Adipocyte (in vitro differentiated cells): ENCODE measurements at places on chromosomes 6 and 20.

- peak; percentile 67 for DNase-seq
Observed at GRCh38 chr20:34150306-34151000, 38.4 kb upstream of the EIF2S2 start.

DNA sequence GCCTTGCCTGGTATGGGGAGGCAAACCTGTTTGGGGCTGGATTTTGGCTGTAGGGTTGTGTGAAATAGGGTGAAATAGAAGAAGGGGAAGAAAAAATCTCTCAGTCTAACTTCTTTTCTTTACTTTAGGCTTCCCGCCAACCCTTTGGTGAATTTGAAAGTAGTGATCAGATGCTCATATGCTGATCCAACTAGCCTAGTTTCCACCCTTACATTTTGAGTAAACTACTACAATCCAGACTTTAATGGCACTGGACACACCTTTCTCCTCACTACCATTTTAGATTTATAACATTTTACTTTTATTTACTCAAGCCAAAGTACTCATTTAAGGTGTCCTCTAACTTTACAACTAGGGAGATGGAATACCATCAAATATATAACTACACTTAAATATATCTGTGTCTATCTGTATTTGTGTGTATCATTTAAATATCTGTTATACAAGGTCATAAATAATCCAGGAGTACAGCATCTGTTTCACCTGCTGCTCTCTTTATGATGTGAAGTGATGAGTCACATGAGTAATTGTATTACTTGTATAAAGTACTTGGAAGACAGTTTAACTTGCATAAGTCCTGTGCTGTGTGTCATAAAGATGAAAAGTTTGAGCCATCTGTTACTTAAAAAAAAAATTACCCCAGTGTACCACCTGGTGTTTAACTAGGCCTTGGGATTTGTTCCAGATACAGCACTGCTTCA lies 172.1 kb downstream of the CDKAL1 start:
- DNase-seq, result no peak

DNA sequence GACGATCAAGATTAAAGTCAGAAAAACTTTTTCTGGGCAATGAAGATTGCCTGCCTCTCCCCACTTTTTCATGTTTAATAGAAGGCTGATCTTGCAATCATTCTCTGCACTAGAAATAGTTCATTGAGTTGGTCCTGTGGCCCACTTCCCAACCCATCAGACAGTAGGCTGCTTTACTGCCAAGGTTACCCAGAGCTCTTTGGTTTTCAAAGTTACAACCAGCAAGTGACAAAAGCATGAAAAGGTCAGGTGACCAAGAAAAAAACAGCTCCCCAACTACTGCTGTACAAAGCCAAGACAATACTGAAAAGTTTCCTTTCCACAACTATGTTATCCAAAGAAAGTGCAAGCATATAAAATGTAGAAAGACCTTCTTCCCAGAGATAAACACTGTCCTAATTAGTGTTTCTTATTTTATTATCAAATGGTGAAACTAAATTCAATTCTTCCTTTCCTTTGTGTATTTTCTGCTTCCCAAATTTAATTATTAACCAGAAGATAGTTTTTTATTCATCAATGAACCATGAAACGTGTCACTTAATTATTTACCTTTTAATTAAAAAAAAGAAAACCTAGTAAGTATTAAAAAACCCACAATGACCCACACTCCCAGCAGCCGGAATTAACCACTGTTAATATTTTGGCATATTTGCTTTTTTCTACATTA lies 16.6 kb downstream of the DNAAF9 start:
- no peak for DNase-seq

DNA sequence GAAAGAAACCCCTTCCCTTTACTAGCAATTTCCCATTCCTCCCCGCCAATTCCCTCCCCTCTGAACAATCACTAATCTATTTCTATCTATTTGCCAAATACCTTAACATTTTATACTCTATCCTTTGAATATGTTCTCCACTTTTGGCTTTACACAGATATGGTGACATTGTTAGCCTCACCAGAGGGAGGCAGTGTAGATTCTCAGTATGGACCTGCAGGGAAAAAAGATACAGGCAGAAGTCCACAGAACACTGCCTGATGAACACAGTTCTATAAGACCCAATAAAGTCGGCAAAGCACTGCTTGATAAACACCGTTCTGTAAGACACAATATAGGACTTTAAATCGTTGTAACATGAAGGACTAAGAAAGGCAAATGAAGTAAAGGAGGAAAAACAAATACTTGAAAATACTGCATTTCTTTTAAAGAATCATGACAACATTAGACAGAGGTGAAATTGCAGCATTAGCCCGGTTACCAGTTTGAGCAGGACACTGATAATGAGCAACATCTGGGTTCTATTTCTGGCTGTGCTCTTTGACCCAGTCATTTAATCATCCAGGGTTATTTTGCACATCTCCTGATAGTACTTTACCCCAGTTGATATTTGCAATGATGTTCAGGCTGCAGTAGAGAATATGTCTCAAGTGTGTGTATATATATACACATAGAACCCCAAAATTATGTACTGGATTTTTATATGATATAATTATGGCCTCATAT lies 296.8 kb downstream of the UTRN start:
- no peak for DNase-seq

DNA sequence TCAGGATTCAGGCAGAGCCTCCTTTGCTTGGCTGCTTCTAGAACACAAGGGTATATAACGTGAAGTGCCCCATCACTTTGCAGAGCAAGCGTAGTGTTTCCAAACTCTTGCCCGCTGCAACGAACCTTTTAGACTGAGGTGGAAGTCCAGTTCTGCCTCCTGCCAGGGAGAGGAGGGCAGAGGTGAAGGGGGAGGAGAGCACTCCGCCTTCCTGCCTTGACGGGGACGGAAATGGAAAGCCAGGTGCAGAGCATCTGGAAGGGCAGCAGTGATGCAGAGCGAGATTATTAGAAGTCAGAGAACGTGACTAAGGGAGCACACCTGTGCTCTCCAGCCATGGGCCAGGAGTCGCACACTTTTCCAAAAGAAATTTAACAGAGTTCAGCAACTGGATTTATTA lies 63.4 kb downstream of the RREB1 start:
- DNase-seq, result no peak

DNA sequence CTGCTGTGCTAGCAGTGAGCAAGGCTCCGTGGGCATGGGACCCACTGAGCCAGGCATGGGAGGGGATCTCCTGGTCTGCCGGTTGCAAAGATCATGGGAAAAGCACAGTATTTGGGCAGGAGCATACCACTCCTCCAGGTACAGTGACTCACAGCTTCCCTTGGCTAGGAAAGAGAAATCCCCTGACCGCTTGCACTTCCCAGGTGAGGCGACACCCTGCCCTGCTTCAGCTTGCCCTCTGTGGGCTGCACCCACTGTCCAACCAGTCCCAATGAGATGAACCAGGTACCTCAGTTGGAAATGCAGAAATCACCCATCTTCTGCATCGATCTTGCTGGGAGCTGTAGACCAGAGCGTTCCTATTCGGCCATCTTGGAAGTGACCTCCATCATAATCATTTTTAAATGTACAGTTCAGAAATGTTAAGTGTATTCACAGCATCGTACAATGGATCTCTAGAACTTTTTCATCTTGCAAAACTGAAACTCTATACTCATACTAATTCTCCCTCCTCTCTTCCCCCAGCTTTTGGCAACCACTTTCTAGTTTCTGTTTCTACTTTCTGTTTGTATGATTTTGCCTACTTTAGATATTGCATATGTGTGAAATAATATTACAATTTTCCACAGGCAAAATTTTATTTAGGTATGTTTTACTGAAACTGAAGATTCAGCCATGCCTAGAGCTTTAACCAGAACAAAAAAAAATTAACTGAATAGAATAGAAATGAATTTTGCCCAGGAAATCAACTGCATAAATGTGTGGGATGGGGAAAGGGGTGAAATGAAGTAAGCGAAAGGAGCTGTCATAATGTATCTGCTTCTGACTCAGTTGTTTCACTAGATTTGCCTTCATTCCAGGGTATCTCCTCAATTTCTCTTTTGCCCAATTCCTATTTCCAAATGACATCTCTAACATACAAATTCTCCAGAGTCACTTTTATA lies 100.0 kb downstream of the RWDD2A start:
- DNase-seq, result no peak

GRCh38 chr6:35392111-35392702 lies 49.8 kb downstream of the PPARD start:
- DNase-seq, result no peak
